NCI-H2081 (cell line): ENCODE measurements at places on chromosomes 1 and 21.

DNA sequence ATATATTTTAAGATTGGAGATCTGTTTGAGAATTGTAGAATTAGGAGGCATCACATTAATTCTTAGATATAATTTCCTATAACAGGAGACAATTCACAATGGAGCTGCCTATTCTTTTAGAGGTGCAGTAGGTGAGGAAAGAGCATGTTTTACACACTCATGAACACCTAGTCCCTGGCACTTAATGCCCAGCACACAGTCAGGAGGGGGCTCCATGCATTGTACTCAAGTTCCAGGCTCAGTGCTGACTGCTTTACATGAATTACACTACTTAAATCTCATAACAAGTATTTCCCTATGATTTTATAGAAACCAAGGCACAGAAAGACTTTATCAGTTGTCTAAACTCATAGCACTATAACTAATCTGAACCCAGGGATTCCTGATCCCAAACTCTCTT lies 360 bp upstream of the GBP3 start:
- no peak for DNase-seq

DNA sequence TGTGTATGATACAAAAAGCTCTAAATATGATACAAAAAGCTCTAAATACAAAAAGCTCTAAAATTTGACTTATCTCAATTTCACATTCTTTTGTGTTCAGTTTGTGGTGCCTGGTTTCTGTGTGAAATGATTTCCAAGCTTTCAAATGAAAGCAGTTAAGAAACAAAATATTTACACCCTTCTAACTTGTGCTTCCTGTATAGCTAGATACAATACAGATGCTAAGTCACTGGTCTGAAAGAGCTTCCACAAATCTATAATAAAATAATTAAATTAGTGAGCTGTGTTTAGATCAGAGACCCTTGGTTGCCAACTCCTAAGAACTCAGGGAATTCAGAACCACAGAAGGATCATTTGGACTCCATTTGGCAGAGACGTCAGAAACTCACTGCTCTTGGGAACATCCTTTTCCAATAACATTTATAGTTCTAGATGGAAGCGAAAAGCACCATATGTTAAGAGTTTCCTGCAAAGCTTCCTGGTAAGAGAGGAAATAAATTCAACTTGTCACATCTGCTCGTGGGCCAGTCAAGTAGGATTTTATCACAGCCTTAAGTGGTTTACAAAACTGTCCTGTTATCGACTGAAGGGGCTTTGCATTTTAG lies 1079.1 kb downstream of the ADGRL2 start:
- DNase-seq: no peak

- DNase-seq: no peak
Measured at GRCh38 chr1:229434005-229434640, at the start of gene ACTA1. Gene ACTA1, minus strand, starts transcription at chr1:229434094. Its CDS starts 979 bp downstream, at chr1:229433115.

GRCh38 chr1:83692524-83693381 lies 306.2 kb downstream of the TTLL7 start:
- peak; percentile 69 for DNase-seq

- DNase-seq: no peak
Measured at GRCh38 chr1:232597721-232598120, 32.2 kb downstream of the SIPA1L2 start.

GRCh38 chr1:67896826-67897225 lies 63.6 kb upstream of the GNG12 start:
- DNase-seq: no peak

GRCh38 chr1:184157394-184157742 lies 105.8 kb downstream of the TSEN15 start:
- no peak for DNase-seq
